ENCODE measurements at places on chromosomes 5 and 9.

- DNase-seq, result no peak
Observed at GRCh38 chr9:121268851-121269641, 1.1 kb downstream of the GSN start.

DNA sequence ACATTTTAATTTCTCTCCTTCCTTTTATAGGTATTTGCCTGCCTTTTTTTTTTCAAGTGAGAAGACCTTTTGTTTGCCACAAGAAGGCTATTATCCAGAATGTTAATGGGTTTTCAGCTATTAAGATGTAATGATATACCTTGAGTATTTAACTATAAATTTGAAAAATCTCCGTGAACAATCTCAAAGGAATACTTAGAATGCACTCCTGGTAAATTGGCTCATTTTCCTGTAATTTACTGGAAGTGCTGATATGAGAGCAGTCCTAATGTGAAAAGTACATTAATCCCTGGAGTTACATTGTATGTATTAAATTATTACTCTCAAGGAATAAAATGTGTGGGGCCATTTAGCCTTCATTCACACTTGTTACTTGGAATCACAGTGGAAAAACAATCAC lies 32.4 kb downstream of the AOPEP start:
- no peak for DNase-seq

GRCh38 chr9:109401169-109401989 lies 80.5 kb upstream of the EPB41L4B start:
- DNase-seq, result no peak

GRCh38 chr9:123544007-123544827 lies 188.2 kb downstream of the CRB2 start:
- DNase-seq, result peak; percentile 12

DNA sequence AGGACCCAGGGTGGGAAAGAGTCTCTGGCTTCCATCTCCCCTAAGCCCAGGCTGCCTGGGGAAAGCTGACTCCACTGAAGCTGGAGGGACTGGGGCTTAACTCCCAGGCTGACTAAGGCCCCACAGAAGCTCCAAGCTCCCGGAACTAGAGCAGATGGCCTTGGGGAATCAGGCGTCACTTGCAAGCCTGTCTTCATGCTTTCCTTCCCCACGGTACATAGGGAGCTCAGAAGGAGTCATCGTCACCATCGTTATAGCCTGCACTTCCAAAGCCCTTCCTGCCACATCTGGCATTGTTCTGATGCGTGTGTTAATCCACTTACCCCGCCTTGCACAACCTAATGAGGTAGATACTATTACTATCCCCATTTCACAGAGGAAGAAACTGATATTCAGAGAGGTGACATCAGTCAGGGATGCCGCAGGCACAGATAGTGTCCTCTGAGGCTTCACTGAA lies 11.5 kb downstream of the AQP3 start:
- DNase-seq, result no peak

DNA sequence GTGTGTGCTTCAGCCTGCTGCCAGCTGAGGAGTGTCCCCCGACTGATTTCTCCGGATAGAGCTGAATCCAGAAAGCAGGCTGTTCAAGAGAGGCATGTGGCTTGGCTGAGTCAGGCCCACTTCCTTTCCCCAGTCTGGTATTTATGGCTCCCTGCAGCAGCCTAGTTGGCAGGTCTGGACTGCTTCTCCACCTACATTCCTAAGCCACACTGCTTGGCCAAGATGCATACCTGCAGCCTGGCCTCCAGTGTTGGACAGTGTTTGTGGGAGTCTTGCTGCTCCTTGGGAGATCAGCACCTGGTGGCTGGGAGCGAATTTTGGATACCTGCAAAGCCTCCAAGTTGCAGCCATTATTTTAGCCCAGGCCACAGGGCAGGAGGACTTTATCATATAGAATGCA lies 670.8 kb downstream of the ACTL7B start:
- peak; percentile 39 for DNase-seq

- DNase-seq, result no peak
Observed at GRCh38 chr9:78697618-78698017, 400.7 kb downstream of the PSAT1 start.

DNA sequence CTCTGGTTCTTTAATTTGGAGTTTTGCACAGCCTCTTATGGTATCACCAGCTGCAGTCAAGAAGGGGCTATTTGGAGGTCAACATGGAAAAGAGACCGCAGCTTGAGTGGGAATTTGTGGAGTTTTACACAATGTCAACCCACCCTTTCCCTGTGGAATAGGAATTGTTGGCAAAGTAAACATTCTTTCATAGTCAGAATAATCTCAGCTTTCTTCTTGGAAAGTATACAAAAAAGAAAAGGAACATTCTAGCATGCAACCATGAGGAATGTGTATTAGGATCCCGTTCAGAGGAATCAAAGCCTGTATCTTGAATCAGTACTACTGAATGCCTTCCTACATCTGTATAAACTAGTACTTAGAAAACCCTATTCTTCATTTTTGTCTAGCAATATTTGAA lies 107.6 kb downstream of the LURAP1L start:
- peak; percentile 84 for DNase-seq

- no peak for DNase-seq
Observed at GRCh38 chr9:110975969-110976368, 62.3 kb downstream of the LPAR1 start.

DNA sequence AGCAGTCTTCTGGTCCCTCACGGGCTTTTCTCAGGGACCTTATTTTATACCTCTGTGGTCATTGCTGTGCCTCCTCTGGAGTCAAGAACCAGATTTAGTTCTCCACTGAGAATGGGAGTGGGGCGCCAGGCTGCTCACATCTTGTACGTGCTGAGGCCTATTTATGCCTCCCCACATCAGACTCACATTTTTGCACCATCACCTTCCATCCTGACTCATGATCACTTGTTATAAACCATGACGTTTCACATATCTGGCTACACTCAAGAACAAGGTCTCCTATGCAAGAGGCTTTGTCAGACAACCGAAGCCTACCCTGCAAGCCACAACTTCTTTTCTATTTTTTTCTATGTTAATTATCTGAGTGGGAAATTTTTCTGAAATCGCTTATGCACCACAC lies 10.7 kb downstream of the PRUNE2 start:
- DNase-seq, result no peak

GRCh38 chr9:97594381-97594921 lies 38.7 kb downstream of the TSTD2 start:
- DNase-seq, result no peak

GRCh38 chr5:1331861-1332405 lies 13.0 kb downstream of the CLPTM1L start:
- DNase-seq, result no peak

GRCh38 chr5:43038496-43038989 lies 1.6 kb downstream of the ANXA2R start:
- DNase-seq, result no peak

DNA sequence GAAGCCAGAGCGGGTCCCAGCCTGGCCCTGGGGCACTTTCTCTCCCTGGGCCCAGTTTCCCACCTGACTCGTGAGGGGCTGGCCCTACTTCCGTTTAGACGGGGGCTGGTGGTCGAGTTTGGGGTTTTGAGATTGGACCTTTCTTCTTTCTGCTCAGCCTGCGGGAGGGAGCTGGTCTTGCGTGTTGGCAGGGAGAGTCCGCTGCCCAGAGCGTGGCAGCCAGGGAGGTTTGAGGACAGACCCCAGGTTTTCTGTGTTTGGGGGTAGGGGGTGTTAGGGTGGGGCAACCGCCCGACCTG lies 6.0 kb upstream of the PITX1 start:
- no peak for DNase-seq

DNA sequence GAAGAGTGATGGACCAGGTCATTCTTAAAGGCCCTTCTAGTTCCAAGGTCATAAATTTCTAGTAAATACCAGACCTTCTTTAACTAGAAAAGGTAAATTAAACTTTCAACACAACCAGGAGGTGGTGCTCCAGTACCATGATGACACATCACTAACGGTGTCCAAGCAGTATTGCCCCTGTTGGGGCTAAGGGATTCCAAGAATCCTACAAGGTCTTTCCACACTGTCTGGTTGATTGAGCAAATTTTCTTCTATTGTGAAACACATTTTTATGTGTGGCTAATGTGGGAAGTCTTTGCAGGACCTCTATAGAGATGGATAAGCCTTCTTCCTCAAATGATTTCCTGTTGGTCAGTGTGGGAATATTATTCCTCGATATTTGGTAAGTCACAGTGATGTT lies 459.6 kb upstream of the PAPPA start:
- DNase-seq, result peak; percentile 94

All from fibroblast of skin of left quadriceps (primary cell).